Kidney (tissue), 22 donors: ENCODE measurements at places on chromosomes 12 and 14. TPM values are rescaled to one million over a fixed set of nuclear protein-coding genes. Genes with fewer than 3 reads are reported as not detected.

The KRT71 gene
- total RNA-seq = not detected

The ALG10 gene
- total RNA-seq = 10.7 TPM

The TESPA1 gene
- total RNA-seq = 4.9 TPM

The RPS29 gene
- 1,054 TPM for total RNA-seq

The ITGA7 gene
- total RNA-seq = 66.3 TPM
